ENCODE measurements at places on chromosomes 16 and 17.

GRCh38 chr16:48246066-48246465 lies 1.3 kb downstream of the ABCC11 start:
- DNase-seq, result no peak

GRCh38 chr16:17301184-17301583 lies 169.6 kb downstream of the XYLT1 start:
- DNase-seq, result no peak

DNA sequence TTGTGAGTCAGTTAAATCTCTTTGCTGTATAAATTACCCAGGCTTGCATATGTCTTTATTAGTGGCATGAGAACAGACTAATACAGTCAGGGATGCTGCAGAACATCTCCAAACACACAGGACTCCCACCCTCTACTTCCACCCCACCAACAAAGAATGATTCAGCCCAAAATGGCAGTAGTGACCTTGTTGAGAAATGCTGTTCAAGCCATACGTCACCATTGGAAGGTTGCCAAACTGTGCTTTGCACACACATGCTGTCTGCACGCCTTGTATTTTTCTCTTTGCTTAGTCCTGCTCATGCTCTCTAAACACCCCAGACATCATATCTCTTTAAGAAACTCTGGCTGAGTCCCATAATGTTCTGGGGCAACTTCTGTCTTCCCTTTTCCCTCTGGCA lies 589.6 kb downstream of the WWOX start:
- DNase-seq, result no peak

DNA sequence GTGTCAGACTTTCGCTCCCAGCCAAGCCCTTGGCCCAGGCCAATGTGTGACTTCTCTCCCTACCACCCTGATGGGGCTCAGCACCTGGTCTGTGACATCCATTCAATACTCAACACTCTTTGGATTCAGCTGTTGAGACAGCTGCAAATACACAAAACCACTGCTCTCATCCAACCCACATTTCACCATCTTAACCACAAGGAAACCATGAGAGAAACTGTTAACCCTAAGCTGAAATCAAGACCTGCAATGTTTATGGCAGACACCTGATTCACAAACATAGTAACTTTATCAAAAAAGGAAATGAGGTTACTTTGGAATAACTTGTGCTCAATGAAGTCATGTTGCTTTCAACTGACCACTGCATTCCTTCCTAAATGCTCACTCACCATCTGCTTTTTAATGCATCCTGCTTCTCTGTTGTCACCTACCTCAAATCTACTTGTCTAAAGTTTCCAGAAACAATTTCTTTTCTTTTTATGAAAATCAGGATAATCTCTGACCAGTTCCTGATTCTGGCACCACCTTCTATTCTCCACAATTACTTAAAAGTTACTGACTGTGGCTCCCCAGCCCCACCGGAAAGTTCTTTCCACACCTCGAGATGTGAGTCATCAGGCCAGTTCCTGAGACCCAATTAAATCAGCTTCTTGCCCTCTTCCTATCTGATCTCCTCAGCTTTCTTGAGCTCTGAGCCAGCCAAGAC lies 88.2 kb downstream of the NOG start:
- no peak for DNase-seq

- peak; percentile 91 for DNase-seq
Observed at GRCh38 chr16:85309656-85310587, 197.7 kb upstream of the CIBAR2 start.

- DNase-seq, result no peak
Observed at GRCh38 chr16:50311891-50312501, 45.6 kb downstream of the ADCY7 start.

- DNase-seq, result peak; percentile 94
Observed at GRCh38 chr16:4315186-4316107, at the start of gene GLIS2. Gene GLIS2, plus strand, starts transcription at chr16:4316067. Its CDS starts 16,214 bp downstream, at chr16:4332281.

DNA sequence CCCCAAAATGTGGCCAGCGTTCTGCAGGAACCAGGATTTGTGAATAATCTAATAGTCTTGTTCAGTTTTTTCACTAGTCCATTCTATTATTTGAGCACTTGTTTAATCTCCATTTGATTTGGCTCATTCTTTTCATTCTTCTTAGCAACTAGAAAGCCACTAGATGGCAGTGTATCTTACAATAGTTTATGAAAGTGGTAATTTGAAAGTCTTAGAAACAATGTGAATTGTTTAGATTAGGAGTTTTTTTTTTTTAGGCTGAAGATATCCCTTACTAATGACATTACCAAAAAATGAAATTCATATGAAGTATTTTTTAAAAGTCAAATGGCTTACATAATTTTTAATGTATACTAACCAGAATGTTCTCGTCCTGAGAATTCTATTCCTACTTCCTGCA lies 6.7 kb downstream of the ERI2 start:
- peak; percentile 57 for DNase-seq

- no peak for DNase-seq
Observed at GRCh38 chr17:78172249-78173051, 4.1 kb downstream of the SYNGR2 start.

GRCh38 chr16:23245268-23245667 lies 56.8 kb upstream of the SCNN1B start:
- no peak for DNase-seq
